ENCODE measurements at places on chromosomes 16 and 17.

DNA sequence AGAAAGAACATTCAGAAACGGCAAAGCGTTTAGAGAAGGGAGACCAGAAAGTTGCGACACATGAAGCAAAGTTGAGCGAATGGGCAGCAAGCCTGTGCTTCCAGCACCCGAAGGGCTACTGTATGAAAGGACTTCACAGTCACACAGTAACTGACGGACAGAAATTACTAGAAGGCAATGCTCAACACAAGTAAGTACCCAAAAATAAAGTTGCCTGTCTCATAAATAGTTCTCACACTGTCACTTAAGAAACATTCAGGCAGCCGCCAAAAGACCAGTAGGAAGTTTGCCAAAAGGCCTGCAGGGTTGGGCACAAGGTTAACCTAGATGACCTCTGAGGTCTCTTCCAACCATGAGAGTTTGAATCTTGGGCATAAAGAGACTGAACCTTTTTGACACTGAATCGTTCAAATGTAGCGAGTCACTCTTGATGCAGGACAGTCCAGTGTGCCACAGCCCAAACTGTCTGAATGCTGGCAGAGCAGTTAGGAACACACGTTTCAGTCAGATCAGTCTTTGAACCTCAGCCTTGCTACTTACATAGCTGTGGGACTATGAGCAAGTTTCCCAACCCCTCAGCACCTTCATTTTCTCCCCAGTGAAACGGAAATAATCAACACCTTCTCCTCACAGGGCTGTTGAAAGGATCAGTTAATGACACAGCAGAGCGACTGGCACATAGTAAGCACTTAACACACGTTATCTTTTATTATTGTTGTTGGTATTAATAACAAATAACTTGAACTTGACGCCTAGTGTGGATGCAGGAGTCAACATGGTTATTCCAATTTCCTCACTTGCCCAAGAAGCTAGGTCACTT is 10.4 kb downstream of the NCBP3 start:
- DNase-seq, result no peak

DNA sequence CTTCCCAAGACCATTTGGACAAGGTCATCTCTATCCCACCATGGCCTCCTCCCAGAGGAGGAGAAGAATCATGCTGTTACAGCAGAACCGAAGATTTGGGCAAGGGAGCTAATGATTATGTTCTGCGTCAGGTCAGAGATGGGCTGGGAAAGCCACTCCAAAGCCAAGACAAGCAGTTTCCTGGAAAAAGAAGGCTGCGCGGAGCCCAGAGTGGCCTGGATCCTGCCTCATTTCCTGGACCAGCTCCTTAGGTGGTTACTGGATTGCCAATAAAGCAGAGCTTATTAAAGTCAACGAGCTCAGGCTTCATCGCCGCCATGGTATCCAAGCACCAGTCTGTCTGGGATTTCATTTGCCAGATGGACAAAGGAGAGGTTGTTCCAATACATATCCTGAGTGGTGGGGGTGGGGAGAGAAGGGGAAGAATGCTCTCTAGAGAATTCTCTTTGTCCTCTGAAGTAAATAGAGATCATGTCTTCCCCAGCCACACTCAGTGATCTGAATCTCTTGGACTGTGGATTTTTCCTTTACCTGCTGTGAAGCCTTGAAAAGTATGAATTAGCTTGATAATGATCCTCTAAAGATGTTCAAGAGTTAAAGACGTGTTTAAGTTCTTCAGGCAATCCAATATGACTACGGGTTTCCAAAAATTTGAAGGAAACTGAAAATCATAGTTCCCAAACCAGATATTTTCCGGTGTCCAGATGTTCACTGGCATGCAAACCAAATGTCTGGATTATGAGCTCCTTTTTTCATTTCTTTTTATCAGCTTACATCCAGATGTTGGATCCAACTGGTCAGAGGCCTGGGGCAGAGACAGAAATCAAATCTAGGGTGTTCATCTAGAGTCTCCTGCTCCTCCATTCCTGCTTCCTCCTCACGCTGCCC is 17.7 kb downstream of the PRAC1 start:
- DNase-seq, result no peak

DNA sequence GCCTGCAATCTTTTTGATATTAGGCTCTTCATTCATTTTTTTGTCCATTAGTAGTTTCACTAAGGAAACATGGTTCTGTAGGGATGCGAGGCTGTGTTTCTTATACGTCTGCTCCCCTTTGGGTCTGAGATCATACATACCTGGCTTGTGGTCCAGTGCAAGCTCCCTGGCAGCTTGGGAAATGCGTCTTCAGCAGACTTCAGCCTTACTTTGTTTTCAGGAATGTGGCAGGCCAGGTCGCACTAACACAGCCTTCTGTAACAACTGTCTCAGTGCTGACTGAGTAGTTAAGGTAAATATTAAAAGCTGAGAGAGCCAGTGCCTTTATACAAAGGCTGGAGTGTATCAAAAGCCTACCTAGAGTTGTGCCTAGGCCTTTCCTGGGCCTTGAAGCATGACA is 970.5 kb upstream of the EEF2KMT start:
- DNase-seq, result no peak

- DNase-seq, result no peak
Observed at GRCh38 chr16:84396537-84397008, 28.2 kb downstream of the ATP2C2 start.

GRCh38 chr17:40559954-40560591 is 5.2 kb downstream of the CCR7 start:
- peak; percentile 92 for DNase-seq

DNA sequence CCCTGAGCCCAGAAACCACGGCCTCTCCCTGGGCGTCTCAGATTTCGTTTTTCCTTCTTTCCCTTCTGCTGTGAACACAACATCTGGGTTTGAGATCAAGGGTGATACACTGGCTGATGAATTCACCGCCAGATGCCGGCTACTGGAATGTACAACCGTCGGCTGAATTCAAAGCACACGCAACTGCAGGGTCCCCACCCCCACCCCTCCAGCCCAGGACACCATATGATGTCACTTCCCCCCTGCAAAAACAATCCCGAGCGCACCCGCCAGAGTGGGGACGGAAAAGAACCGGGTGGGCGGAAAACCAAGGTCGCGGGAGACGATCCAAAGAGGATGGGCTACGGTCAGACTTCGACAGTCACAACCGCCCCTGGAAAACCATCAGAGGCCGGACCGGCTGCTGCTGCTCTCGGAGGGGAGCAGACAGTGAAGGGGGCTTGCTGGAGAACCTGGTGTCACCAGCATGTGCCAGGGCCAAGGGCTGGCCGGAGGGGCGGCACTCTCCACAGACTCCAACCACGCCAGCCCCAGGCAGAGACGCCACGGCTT is 23.3 kb downstream of the CEP295NL start:
- DNase-seq, result no peak

GRCh38 chr17:38588788-38589174 is 17.0 kb downstream of the SRCIN1 start:
- DNase-seq, result no peak

DNA sequence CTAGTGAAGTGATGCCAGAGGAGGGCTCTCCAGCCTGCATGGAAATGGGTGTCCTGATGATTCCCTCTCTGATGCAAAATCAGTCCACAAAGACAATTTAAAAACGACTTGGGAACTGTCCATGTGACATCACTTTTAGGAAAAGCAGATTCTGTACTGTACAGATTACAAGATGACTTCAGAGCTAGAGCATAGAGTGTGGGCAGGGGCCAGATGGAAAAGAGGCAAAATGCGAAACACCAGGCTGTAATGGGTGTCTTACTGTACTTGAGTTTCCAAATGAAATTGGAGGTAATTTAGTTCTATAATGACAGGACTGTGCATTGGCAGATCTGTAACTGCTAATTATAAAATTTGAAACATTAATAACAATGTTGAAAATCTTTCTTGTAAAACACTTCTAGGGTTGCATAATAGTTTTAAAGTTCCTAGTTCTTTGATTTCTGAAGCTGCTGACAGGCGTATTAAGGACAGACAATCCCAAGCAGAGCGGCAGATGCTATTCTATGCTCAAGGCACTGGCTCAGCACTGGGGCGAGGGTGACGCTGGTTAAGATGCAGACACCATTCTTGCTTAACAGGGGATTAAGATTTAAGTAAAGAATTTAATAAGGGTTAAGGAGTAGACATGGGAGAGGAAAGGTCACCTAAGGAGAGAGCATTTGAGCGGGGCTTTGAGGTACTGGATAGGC is 29.6 kb downstream of the OGFOD1 start:
- no peak for DNase-seq

DNA sequence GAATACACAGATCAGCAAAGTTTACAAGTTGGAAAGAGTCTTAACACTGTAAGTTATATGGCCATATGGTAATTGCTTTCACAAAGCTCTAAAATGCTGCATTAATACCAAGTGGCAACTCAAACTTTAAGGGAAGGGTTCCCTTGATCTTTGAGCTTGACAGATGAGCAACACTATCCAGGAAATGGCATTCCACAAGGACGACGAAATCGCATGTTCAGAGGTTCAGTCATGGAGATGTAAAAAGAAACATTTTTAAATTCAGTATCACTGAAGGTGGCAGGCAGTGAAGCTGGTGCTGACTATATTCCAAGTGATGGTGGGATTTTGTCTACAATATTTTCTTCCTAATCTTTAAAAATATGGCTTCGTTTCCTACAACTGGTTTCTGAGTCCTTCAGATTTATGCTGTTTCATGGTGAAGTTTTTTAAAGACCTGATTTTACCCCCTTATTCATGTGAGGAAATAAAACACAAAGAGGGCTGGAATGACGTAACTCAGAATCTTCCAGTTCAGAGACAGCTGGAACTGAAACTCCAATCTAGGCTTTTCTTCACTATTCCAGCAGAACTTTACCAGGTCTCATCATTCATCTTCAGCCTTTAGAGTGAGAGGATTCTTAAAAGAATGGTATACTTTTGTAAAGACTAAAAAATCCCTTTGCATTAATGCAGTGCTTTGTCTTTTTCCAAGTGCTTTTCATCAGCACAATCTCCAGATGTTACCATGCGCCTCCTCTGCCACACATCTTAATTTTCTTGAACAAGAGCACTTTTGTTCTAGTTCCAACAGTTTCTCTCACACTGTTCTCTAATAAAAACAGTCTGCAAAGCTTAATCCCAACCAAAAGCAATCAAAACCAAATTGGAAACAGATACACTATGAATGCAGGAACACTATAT is 20.2 kb downstream of the CHCT1 start:
- no peak for DNase-seq

GRCh38 chr17:49443862-49444261 is 29.2 kb upstream of the PHB1 start:
- no peak for DNase-seq

GRCh38 chr17:74520016-74520434 is 11.2 kb downstream of the CD300LB start:
- DNase-seq, result no peak

GRCh38 chr17:17151055-17151454 is 55.1 kb downstream of the PLD6 start:
- DNase-seq, result no peak

- DNase-seq, result no peak
Observed at GRCh38 chr16:25542306-25542705, 149.5 kb upstream of the HS3ST4 start.

DNA sequence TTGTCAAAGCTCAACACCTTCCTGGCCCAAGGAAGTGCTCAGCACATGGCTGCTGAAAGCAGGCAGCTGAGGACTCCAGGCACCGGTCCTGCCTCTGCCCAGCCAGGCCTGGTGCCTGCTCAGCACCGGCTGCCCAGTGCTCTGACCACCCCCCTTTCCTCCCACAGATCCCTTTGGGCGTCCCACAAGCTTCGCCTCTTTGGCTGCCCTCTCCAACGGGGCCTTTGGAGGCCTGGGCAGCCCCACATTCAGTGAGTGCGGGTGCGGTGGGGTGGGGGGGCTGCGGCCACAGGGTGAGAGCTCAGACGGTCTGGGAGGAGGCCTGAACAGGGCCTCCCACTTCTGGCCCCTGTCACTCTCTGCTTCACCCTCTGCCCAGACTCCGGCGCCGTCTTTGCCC is 10.2 kb downstream of the FBRS start:
- no peak for DNase-seq

DNA sequence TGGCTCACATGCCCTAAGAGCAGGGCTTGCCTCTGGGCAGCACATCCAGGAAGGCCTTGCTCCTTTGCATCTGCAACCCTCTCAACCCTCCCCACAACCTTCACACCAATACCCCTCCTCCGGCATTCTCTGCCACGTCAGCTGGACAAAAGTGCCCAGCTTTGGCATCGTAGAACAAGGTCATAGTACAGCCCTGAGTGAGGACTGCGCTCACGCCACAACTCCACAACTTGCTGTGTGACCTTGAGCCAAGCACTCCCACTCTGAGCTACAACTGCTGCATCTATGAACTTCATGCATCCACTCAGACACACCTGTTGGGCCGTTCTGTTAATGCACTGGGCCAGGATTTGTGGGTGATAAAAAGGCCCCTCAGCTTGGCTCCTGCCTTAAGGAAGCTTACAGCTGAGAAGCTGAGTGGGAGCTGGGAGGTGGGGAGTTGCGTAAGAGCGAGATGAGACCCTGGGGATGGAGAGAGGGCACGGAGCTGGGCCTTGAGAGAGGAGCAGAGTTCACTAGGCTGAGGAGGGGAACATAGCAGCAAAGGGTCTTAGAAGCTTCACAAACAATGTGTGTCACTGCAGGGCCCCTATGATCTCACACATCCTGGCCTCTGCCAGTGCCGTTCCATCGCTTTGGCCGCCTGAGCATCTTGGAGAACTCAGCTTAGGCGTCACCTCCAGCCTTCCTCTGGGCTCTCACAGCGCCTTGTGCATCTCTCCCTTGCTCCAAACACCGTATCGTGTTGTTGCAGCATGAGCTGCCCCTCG is 8.6 kb upstream of the MRC2 start:
- DNase-seq, result no peak

All from thymus (tissue), 14 donors.